Nucleus accumbens (tissue), 56 donors: ENCODE measurements at places on chromosomes 7 and 10.
A peak's percentile ranks its signal among the peaks of the same experiment; 100 is the strongest.

DNA sequence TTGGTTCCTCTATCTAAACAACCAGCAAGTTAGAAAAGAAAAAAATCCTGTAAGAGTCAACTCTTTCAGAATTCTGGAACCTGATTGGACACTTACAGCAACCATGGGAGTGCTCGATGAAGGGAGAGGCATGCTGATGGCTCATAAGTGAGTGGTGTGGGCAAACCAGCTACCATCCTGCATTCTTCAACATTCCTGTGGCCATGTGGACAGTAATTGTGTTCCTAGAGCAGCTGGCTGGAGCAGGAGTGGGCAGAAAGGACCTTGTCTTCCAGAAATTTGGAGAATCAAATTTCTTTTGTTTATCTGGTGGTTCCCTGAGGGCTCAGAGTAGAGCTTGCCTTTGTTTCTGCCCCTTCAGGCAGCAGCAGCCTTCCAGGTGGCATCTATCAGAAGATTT, 22.5 kb upstream of the MYL7 start:
- DNase-seq, result no peak

- DNase-seq, result no peak
Observed at GRCh38 chr10:34522546-34522945, 292.6 kb downstream of the PARD3 start.

- no peak for DNase-seq
Observed at GRCh38 chr7:33452805-33453502, 323.6 kb downstream of the BBS9 start.

GRCh38 chr10:19577807-19578206, 238.4 kb upstream of the PLXDC2 start:
- no peak for DNase-seq

GRCh38 chr10:132470410-132471124, 67.0 kb upstream of the INPP5A start:
- no peak for DNase-seq

DNA sequence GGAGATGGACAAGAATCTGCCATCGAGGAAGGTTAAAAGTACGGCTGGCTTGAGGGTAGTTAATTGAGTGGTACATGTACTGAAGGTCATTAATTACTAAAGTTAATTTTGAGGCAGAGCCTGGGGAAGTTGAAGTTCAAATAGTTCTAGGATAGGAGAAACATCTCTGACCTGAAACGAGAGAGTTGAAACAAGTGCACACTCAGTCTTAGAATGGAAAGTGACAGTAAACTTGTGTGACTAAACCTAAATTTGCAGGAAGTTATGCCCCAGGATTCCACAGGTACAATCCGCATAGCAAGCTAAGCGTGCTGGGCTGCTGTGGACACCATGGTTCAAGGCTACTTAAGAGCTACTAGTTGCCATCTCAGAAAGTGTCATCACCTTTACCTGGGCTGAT, 209.9 kb downstream of the CHCHD3 start:
- no peak for DNase-seq

GRCh38 chr10:36094096-36094495, 452.0 kb upstream of the FZD8 start:
- DNase-seq, result no peak

GRCh38 chr10:35017608-35018007, 72.5 kb downstream of the CUL2 start:
- no peak for DNase-seq

DNA sequence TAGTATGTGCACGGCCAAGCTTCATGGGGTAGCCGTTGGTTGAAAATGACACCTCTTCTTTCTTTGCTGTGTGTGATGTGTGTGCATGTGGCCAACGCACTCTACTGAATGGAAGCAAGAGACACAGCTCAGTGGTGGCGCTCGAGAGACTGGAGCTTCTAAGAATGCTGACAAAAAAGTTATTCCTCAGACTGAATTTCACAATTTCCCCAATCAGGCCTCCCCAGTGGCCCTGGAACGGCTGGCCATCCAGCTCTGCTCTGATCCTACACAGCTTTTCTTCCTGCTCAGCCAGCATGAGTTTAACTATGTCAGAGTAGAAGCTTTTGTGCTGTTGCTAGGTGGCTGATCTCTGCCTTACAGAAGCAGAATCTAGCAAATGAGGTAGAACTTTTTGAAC, 186.7 kb upstream of the PLXDC2 start:
- peak; percentile 18 for DNase-seq

DNA sequence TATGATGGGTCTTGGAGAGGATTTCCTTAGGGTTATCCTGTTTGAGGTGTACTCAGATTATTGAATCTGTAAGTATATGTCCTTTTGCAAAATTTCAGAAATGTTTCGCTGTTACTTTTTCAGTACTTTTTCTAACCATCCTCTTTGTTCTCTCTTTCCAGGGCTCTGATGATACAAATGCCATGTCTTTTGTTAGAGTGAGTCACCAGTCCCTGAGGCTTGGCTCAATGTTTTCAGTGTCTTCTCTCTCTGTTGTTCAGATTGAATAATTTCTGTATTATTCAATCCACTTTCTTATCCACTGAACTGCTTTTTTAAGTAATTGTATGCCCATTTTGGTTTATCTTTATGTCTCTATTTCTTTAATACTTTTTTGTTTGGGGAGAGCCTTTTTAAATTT, 449.4 kb downstream of the TNS3 start:
- no peak for DNase-seq

- no peak for DNase-seq
Observed at GRCh38 chr7:158274404-158274811, 313.2 kb downstream of the PTPRN2 start.
